ENCODE measurements at places on chromosomes 2 and 18.

DNA sequence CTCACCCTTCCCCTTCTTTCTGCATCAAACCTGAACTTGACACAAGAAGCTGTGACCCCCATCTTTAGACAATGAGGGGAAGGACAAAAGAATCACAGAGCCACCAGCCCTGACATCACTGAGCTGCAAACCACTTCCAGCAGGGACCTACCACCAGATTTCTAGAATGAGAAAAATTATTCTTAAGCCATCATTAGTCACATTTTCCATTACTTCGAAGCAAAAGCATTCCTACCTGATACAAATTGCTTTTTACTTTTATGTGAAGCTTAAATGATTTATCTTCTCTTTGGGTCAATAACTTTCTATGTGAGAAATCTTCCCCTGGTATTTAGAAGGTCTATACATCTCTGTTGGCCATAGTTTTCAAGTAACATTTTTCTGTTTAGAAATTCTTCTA is 134.8 kb downstream of the TCF4 start:
- no peak for DNase-seq

DNA sequence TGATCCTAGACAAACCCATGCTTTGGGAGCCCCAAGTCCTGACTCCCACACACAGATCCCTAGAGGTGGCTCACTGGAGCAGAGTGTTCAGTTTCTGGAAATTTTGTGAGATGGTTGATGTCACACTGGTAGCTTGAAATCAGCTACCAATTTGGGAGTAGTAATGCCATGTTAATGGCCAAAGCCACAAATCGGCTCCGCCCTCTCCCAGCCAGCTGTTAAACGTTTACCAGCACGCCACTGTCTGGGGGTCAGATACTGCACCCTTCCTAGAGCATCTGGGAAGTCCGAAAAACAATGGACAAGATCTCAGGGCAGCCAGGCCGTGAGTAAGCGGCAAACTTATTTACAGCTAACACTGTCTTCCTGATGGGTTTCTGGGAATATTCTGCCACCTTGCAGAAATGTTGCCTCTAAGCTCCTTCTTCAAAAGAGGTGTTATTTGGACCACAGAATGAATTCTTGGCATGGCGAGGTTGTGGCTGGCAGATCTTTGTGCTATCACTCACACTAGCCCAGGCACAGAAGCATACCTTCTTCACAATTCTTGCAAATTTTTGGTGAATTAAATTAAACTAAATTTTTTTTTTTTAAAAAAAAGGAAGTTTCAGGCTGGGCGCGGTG is 60.2 kb upstream of the FZD7 start:
- no peak for DNase-seq

DNA sequence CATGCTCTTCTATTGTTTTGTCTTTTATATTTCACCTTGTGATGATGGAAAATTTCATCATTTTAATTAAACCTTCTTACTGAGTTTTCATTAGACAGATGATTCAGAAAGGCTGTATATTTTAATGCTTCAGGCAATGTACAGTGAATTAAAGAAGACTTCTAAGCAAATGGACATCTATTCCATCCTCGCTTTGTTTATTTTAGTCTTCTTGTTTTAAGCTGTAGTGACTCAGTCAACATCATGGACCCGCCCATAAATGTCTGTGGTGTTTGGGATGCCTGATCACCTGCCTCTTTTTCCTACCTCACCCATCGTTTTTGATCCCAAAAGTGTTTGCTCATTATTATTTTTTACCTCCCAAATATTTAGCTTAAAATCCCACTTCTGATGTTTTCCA is 43.1 kb downstream of the KYNU start:
- no peak for DNase-seq

DNA sequence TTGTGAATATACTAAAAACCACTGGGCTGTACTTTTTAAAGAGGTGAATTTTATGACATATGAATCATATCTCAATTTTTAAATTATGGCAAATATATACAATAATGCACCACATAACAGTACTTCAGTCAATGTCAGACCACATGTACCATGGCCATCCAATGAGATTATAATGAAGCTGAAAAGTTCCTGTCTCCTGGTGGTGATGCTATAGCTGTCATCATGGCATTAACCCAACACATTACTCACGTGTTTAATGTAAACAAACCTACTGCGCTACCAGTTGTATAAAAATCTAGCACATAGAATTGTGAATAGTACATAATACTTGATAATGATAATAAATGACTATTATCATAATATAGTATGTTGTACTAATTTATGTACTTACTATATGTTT is 77.6 kb upstream of the ID2 start:
- DNase-seq, result no peak

GRCh38 chr2:26356771-26357170 is 10.2 kb upstream of the ADGRF3 start:
- DNase-seq, result no peak

DNA sequence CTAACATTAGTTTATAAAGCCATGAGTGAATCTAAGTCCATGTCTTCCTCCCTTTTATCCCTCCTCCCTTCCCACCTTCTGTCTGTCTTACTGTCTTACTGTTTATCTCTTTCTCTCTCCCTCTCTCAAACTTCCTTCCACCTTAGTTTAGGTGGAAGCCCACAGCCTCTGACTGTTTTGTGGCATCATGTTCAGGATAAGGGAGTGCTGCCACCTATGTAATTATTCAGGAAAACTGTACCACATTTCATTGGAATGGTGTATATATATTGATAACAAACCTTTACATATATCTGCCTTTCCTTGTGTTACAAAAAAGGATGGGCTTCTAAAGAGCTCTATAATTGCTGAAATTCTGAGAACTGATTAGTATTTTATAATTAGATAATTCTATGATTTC is 48.7 kb downstream of the NETO1 start:
- DNase-seq, result no peak

DNA sequence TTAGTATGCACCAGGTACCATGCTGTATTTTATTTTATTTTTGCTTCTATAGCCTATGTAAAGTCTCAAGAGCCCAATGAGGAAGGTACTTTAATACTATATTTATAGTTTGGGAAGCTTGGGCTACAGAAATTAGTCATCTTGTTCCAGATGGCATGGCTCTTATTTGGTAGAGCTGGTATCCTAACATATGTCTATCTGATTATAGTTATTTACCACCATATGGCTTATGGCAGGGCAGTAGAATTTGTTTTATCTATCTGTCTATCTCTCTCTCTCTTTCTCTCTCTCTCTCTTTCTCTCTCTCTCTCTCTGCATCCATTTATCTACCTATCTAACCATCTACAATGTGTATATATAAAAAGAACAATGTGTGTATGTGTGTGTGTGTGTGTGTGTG is 1293.7 kb upstream of the SLC39A10 start:
- no peak for DNase-seq

DNA sequence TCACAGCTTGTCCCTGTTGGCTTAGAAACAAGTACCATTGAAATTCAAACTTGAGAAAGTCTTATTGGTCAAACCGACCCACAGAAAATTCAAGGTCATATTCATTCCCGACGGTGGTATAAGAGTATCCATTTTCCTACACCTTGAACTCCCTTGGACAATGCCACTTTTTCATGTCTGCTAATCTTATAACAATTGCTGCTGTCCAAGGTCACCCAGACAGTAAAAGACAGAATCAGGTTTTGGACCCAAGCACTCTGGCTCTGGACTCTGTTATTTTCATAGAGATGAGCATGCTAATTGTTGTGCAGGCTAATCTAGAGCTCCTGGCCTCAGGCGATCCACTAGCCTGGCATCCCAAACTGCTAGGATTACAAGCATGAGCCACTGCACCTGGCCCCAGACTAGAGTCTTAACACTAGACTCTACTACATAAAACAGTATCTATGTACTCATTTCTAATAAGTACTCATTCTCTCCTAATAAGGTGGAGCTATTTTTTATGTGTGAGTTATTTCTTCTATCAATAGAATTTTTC is 57.8 kb downstream of the C2orf76 start:
- no peak for DNase-seq

DNA sequence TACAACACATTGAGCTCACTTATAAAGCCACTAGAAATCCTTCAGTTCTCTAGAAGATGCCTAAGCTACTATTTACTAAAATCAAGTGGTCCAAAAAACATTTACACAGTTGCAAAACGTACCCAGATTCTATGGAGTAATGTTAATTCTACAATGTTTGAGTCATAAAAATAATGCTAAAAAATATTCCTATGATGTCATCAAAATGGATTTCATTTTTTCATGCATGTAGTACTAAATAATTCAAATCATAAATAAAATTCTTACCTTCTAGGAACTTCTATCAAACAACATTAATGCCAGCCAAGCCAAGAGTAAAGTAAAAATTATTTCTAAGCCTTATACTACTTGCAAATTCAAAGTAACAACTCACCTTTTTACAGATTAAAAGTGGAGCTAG is 168.9 kb upstream of the EPC2 start:
- no peak for DNase-seq

DNA sequence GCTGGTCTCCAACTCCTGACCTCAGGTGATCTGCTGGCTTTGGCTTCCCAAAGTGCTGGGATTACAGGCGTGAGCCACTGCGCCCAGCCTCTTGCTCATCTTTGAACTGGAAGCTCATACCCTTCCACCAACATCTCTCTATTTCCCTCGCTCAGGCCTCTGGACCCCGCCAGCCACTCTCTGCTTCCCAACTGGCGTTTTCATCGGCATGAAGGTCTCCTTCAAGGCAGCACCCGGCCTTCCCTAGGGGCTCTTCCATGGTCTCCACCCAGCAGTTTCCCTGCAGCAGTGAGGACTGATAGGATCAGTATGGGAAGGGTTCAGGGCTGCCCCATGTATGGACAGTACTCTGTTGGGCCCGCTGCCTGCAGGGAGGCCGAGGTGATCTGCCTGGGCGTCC is 65.8 kb upstream of the HS6ST1 start:
- DNase-seq, result no peak

DNA sequence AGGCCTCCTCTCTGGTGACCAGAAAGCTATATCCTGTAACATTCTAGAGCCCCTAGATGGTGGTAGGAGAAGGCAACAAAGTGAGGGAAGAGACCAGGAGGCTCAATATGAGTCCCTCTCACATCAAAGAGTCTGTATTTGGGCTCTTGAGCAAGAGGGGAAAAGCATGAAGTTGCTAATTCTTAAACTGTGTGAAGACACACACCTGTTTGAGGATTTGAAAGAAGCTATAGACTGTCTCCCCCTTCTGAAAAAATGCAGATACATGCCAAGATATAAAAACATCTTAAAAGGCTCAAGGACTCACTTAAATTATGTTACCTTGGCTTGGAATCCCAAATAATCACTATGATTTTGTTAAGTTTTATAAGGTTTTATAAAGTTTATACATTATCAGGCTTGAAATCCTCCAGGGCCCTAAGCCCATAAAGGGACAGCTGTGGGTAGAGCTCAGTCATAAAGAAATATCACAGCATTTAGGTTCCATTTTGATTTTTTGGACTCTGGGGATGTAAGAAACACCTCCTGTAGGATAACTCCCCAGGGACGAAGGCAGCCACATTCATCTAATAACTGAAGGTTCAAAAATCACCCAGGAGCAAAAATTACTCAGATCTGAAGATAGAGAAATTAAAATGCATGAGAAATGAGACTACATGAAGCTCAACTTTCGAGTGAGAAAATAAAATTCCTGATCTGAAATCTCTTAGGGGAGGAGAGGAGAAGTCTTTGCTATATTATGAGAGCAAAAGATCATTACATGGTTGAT is 136.1 kb upstream of the LGALSL start:
- no peak for DNase-seq

- DNase-seq, result no peak
Measured at GRCh38 chr2:20451341-20451740, 4.5 kb downstream of the RHOB start.

DNA sequence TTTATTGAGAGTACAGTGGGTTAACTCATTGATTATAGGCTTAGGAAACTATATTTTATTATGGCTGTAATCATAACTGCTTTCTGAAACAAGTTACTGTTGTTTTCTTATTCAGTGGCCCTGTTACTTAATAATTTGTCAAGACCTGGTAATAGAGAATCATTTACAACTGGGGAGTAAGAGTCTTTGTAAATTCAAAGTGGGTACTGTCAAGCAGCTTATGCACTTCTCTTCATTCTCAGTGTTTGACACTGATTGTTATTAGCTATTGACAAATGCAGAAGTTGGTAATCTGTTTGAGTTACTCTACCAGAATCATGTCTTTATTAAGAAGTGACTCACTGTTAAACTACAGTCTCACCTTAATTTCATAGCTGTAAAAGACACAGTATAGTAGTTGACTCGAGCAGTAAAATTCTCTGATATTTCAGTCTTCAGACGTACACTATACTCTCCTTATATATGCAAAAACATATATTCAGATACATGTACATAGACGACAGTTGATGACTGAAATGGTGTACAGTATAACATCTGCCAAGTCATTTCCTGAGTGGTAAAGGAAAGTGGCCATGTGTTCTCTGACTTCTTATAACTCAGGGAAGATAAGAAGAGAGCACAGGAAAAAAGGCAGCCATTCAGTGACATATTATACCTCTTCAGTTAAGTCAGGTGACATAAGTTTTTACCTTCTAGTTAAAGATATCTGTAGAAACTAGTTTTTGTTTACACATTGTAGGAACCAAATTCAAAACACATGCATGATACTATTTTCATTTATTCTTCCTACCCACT is 36.0 kb upstream of the TTC27 start:
- no peak for DNase-seq

DNA sequence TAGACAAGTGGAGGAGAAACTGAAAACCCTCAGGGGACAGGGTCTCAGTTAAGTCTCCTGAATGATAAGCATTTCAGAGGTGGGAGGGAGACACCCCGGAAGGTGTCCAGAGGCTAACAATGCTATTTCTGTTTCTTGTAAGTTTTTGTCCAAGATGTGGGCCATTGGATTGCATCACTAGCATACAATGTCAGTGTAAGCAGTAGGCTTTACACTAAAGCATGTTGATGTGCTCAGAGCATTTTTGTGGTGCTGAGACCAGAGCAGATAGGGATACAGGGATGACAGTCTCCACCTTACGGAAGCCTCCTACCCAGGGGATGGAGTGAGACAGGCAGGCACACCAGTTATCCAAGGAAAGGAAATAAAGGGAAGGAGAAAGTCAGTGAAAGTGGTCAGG is 2.2 kb upstream of the IL1R1 start:
- DNase-seq, result no peak

DNA sequence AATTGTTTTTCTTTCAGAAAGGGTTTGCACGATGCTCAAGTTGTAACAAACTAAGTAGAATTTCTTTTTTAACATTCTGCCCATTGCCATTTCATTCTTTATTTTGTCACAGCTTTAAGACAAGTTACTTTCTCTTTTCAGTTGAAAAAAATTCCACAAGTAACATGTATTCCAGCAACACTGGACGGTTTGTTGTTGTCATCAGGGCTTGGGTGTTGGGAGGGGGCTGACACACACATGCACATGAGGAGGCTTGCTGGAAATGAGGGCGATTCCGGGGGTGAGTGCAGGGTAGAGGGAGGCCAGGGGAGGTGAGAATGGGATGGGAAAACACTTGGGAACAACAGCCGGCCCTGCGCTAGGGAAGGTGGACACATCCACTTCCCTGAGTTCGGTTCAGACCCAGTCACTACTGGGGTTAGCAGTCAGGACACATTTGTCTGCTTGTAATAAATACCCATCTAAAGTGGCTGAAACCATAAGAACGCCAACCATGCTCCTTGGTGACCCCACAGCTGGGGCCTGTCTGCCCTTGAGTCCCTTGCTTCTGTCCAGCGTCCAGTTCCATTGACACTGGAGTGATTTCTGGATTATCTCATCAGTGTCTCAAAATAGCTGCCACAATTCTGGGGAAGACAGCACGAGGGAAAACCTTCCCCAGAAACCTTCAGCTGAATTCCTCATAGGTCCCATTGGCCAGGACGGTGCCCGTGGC is 141.8 kb upstream of the BCL2L11 start:
- no peak for DNase-seq

- no peak for DNase-seq
Measured at GRCh38 chr2:213175673-213176247, 24.3 kb upstream of the IKZF2 start.

All from fibroblast of skin of left quadriceps (primary cell).